ENCODE measurements at places on chromosomes 16 and 17. TPM values are rescaled to one million over a fixed set of nuclear protein-coding genes. Genes with fewer than 3 reads are reported as not detected.

- H3K4me3 ChIP-seq, result no peak overlapping the region
- no peak for DNase-seq
- peaks cover 13% of the 10 kb centered on the region for H3K4me1 ChIP-seq
- H3K27ac ChIP-seq, result no peak overlapping the region
- H3K36me3 ChIP-seq, result no peaks in the 10 kb centered on the region
These were observed 22.3 kb upstream of the PECAM1 start for GRCh38 chr17:64412944-64413381.

GRCh38 chr17:10264051-10264450 is 65.6 kb upstream of the GAS7 start:
- no peaks in the 10 kb centered on the region for H3K36me3 ChIP-seq

DNA sequence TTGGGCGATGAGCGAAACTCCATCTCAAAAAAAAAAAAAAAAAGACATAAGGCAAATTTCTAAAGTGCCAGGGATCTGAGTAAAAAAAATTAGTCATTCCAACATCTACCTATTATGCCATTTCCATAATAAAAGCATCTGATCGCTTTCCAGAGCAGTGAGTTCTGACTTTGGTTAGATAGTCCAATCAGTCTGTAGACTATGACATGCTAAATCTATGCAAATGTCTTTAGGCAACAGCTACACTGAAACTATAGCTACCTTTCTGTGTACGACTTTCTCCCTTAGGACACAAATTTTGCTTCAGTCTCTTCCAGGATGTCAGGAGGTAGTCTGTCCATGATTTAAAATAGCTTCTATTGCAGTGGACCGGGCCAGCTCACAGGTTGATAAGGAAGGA is 58.9 kb upstream of the ARHGAP44 start:
- H3K36me3 ChIP-seq, result no peaks in the 10 kb centered on the region
- H3K27ac ChIP-seq, result no peak overlapping the region
- no peak overlapping the region for H3K4me3 ChIP-seq
- DNase-seq, result no peak

DNA sequence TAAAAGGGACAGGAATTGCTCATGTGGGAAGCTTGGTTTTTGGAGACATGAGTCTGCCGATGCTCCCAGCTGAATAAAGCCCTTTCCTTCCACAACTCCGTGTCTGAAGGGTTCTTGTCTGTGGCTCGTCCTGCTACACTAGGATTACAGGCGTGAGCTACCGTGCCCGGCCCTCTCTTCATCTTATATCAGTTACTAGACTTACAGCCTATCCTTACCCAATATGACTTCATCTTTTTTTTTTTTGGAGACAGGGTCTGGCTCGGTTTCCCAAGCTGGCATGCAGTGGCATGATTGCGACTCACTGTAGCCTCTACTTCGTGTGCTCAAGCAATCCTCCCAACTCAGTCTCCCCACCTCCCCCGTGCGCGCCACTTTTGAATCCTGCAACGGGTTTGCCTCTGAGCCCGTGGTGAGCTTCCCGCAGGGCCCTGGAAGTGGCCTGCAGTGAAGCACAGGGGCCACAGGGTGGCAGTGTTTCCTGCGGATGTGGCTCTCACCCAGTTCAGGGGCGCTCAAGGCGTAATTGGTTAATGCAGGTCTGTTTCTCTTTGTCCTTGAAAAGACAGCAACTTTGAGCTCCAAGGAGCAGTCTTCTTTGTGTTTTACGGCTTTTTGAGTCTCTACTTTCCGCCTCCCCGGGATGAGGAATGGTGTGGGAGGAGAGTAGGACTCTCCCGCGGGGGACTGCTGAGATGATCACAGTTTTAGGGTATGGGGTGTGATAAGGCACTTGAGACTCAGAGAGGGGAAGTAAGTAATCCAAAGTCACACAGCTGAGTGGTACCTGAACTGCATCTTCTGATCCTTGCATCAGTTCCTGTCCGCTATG is 22.7 kb upstream of the GPRC5B start:
- peak overlapping the region; percentile 46 for H3K4me3 ChIP-seq
- peaks cover 11% of the 10 kb centered on the region for H3K4me1 ChIP-seq
- no peaks in the 10 kb centered on the region for H3K36me3 ChIP-seq

GRCh38 chr17:65433157-65433556 is 128.3 kb downstream of the AXIN2 start:
- H3K4me1 ChIP-seq, result peaks cover 28% of the 10 kb centered on the region
- DNase-seq, result no peak
- no peak overlapping the region for H3K27ac ChIP-seq
- H3K27me3 ChIP-seq, result peaks cover 12% of the 10 kb centered on the region
- H3K4me3 ChIP-seq, result no peak overlapping the region

GRCh38 chr17:17975436-17975835 is 2.8 kb downstream of the DRC3 start:
- H3K27ac ChIP-seq, result no peak overlapping the region
- DNase-seq, result no peak
- no peak overlapping the region for H3K4me3 ChIP-seq
- H3K4me1 ChIP-seq, result peaks cover 16% of the 10 kb centered on the region
- H3K36me3 ChIP-seq, result no peaks in the 10 kb centered on the region

GRCh38 chr17:62653826-62654761 is 26.6 kb downstream of the MRC2 start:
- H3K27ac ChIP-seq, result peak overlapping the region; percentile 75
- no peak for DNase-seq
- peaks cover 27% of the 10 kb centered on the region for H3K27me3 ChIP-seq

KRT33A gene
- not detected for total RNA-seq

ZG16 gene
- total RNA-seq, result not detected

CEP295NL gene
- total RNA-seq, result 0.18 TPM

CD300H gene
- total RNA-seq, result not detected
